Esophagus squamous epithelium (tissue), 5 donors: ENCODE measurements at places on chromosomes 1 and 21. TPM values are rescaled to one million over a fixed set of nuclear protein-coding genes. Genes with fewer than 3 reads are reported as not detected.

- no peak overlapping the region for H3K4me3 ChIP-seq
- H3K27ac ChIP-seq: no peak overlapping the region
- H3K27me3 ChIP-seq: no peaks in the 10 kb centered on the region
- H3K4me1 ChIP-seq: no peaks in the 10 kb centered on the region
- no peak for DNase-seq
- H3K36me3 ChIP-seq: no peaks in the 10 kb centered on the region
Measured at GRCh38 chr1:180898441-180899219, 14.1 kb upstream of the KIAA1614 start.

DNA sequence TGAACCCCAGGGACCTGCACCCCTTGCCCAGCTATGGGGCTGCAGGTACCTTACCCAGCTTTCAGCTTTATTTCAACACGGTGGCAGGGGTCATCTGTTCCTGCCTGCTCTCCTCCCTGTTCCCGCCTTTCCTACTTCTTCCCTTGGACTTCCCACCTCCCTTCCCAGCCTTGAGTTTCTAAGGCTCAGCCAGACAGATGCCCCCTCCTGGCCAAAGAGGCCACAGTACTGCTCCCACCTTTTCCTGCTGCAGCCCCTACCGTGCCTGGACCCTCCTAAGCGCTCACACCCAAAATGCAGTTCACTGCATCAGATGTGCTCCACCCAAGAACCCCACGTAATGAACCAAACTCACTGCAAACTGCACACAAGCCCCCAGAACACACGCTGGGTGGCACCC, 7.7 kb downstream of the NOC2L start:
- no peaks in the 10 kb centered on the region for H3K4me1 ChIP-seq
- no peaks in the 10 kb centered on the region for H3K27me3 ChIP-seq
- no peak overlapping the region for H3K4me3 ChIP-seq
- DNase-seq: no peak

DNA sequence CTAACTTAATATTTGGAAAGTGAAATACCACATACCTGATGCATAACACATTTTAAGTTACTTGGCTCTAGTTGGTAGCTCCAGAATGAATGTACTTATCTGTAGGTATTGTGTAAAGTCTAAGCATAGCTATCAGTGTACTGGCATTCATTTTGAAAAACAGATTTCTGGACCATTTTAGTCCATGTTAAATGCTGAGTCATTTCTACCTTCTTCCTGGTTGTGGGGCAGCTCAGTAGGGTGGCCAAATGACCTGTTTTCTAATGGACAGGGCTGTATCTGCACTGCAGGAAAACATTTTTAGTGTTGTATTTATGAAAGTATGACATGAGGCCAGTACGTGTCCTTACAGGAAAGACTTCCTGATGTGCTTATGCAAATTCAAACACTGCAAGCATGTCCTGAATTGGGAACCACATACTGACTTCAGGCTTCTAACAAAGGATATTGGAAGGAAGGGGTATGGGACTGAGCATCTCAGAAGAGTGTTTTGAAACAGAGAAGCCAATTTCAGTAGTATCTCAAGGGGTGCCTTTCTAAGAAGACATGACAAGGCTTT, 300.3 kb upstream of the B3GALT2 start:
- no peaks in the 10 kb centered on the region for H3K36me3 ChIP-seq
- no peaks in the 10 kb centered on the region for H3K27me3 ChIP-seq
- no peak for DNase-seq
- H3K4me3 ChIP-seq: no peak overlapping the region
- H3K4me1 ChIP-seq: no peaks in the 10 kb centered on the region

GRCh38 chr1:236167578-236167977, 25.2 kb downstream of the GPR137B start:
- H3K27me3 ChIP-seq: no peaks in the 10 kb centered on the region
- H3K27ac ChIP-seq: no peak overlapping the region
- no peaks in the 10 kb centered on the region for H3K4me1 ChIP-seq
- no peak for DNase-seq
- H3K36me3 ChIP-seq: no peaks in the 10 kb centered on the region
- H3K4me3 ChIP-seq: no peak overlapping the region

DNA sequence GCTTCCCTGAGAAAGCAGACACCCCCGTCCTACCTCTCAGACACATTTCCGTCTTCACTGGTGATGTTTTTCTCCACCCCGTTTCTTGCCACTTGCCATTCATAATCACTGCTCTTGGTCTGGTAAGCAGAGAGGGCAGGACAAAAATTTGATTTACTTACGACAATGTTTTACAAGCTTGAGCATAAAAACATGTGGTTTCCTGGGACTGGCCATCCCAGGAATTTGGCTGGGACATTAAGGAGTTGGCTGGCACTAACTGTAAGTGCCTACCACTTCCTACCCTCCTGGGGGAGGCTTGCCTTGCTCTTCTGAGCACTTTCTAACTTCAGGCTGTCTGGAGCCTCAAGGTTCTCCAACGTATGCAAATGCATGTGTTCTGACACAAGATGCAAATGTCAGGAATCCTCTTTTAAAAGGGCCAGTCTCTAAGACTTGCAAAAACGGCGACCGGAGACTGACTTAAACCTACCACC, 24.2 kb downstream of the ZBTB18 start:
- no peak overlapping the region for H3K27ac ChIP-seq
- no peak overlapping the region for H3K4me3 ChIP-seq
- H3K27me3 ChIP-seq: no peaks in the 10 kb centered on the region
- H3K4me1 ChIP-seq: peaks cover 13% of the 10 kb centered on the region
- no peaks in the 10 kb centered on the region for H3K36me3 ChIP-seq
- no peak for DNase-seq

The NMNAT1 gene
- 3.9 TPM for total RNA-seq
